ENCODE measurements at places on chromosomes 1 and 21.
A peak's percentile ranks its signal among the peaks of the same experiment; 100 is the strongest.

- DNase-seq: no peak
Observed at GRCh38 chr1:31315902-31316301, 19.1 kb downstream of the ZCCHC17 start.

- no peak for DNase-seq
Observed at GRCh38 chr1:25568090-25568833, 24.9 kb downstream of the LDLRAP1 start.

DNA sequence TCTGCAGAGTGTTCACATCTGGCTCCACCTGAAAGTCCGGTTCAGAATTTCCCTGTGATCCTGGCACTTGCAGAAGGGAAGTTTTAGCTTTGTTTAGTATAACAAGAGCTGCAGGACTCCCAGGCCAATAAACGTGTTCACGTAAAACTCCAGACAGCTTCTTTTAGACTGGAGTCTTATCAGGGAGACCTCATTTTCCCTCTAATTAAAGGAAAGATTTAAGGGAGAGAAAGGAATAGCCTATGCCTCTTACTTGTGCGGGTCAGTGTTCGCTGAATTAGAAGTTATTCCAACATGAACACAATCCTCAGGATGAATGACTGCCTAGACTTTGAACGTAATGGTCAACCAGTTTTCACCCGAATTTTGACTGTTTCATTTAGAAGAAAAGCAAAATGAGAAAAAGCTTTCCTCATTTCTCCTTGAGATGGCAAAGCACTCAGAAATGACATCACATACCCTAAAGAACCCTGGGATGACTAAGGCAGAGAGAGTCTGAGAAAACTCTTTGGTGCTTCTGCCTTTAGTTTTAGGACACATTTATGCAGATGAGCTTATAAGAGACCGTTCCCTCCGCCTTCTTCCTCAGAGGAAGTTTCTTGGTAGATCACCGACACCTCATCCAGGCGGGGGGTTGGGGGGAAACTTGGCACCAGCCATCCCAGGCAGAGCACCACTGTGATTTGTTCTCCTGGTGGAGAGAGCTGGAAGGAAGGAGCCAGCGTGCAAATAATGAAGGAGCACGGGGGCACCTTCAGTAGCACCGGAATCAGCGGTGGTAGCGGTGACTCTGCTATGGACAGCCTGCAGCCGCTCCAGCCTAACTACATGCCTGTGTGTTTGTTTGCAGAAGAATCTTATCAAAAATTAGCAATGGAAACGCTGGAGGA lies 202.1 kb upstream of the SGIP1 start:
- DNase-seq: peak; percentile 38

- DNase-seq: no peak
Observed at GRCh38 chr1:85319931-85320330, 43.5 kb upstream of the BCL10 start.

GRCh38 chr1:175749075-175749474 lies 5.7 kb upstream of the TNR start:
- no peak for DNase-seq

DNA sequence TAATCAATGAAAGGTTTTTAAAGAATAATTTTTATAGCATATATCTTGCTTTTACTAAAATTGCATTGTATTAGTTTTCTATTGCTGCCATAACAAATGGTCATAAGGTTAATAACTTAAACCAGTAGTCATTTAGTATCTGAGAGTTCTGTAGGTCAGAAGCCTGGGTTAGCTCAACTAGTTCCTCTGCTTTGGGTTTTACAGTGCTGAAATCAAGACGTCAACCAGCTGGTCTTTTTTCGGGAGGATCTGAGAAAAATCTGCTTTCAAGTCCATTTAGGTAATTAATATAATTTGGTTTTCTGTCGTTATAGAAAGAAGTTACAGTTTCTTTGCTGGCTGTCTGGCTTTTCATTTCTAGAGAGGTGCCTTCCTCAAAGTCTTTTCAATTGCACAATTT lies 577.7 kb downstream of the MRPL39 start:
- DNase-seq: no peak

DNA sequence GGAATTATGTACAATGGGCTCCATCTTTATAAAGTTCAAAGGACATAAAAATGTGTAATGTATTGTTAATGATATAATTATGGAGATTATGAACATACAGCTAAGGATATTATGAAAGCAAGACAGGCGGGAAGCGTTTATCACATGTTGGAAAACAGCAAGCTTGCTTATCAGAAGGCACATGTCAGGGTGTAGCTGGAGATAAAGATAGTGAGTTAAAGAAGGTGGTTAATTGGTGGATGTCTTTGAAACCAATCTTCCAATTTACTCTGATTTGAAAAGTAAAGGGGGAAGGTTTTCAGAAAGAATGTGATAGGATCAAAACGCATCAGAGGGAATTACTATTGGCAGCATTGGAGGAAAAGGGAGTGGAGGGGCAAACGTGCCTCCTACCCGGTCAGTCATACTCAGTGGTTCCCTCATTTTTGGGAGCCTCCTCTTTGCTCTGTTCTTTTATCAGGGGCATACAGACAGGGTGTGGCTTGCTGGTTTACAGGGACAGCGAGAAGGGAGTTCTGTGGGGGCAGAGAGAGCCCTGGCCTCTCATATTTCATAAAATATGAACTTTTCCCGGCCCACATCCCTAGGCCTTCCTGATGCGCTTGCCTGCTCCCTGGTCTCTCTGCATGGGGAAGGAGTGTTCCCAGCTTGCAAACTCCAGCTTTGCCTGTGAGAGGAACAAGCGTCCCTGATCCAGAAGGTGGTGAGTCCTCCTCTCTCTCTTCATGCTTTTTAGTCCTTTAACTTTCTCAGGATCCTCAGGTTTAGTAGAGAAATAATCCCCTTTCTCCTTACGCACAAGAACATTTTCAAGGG lies 8.0 kb upstream of the SVBP start:
- DNase-seq: no peak
